ENCODE measurements at places on chromosomes 1 and 21.

GRCh38 chr1:204487256-204487615 is 7.4 kb downstream of the PIK3C2B start:
- no peak for DNase-seq

DNA sequence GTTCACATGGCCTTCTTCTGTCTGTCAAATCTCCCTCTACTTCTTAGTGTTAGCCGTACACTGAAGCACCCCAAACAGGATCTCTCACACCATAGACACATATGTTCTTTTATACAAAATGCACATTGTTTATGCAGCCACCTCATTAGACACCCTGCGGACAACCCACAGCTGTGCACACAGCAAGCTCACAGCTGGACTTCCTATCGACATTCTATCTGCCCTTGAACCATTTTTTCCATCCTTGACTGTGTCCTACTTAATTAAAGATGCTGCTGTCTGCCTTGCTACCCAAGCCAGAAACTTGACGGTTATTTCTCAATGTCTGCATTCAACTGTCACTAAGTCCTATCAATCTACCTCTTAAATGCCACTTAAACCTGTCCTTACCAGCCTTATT is 3.2 kb upstream of the ZBTB21 start:
- DNase-seq = no peak

DNA sequence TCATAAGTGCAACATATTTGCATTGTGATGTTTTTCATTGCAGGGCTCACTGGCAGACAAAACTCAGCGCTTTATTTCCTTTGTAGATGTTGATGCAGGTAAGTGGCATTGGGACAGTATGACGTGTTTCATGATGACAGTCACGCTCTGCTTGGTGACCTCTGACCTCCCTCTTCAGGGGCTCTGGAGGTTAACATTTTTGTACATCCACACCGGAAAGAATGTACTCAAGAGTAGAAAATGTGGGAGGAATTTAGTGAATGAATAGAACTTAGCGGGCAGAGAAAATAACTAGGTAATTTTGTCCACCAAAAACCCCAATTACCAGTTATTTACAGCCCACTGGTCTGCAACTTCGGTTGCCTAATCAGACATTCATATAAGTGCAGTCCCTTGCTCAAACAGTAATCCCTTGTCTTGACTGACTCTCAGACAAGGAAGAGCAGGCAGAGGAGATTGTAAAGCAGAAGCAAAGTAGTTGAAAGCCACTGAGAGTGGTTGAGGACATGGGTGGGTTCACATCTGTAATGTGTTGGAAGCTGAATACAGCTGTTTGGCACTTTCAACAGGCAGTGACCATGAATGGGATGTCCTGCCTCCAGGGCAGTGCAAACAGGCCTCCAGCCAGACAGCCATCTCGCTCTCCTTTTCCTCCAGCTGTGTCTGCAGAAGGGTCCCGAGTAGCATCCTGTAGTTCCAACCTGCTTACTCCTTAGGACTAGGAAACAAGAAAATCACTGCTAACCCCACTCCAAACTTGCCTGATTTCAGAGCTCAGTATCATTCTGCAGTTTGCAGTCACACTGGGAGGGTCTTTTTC is 188.9 kb downstream of the NRIP1 start:
- no peak for DNase-seq

- DNase-seq = no peak
Observed at GRCh38 chr1:16158993-16159831, 3.3 kb upstream of the EPHA2 start.

DNA sequence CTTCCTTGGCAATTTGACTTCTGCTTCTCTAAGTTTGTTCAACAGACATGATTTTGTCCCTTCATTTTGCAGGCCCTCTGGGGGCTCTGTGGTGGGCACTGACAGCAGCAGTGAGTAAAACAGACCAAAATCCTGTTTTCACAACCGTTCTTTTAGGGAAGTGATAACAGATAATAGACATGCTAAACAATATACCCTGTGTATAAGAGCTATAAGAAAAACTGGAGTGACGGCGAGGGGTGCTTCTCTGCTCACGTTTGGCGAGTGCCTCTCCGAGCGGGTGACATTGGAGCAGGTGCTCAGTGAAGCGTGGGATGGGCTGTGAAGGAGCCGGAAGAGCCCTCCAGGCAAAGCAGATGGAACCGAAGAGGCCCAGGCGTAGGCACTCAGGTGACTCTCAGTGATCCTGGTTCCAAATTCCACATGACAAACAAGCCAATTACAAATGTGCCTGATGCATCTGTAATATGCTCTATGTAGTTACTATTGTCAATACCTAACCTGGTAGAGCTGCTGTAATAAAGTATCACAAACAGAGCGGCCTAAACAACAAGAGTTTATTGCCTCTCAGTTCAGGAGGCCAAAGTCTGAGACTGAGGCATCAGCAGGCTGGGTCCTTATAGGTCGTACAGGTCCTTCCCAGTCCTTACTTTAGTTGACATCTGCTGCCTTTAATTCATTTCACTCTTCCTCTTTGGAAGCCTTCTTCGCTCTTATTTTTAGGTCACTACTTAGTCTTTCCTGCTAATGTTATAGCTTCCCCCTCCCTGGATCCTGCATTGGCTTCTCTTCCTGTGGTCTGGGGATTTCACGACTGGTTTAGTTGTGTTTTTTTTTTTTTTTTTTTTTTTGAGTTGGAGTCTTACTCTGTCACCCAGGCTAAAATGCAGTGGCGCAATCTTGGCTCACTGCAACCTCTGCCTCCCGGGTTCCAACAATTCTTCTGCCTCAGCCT is 20.1 kb downstream of the OR2B11 start:
- DNase-seq = no peak

- DNase-seq = no peak
Observed at GRCh38 chr1:89723863-89724262, 90.9 kb downstream of the LRRC8C start.

GRCh38 chr21:44867999-44868700 is 5.3 kb downstream of the PTTG1IP start:
- peak; percentile 47 for DNase-seq

DNA sequence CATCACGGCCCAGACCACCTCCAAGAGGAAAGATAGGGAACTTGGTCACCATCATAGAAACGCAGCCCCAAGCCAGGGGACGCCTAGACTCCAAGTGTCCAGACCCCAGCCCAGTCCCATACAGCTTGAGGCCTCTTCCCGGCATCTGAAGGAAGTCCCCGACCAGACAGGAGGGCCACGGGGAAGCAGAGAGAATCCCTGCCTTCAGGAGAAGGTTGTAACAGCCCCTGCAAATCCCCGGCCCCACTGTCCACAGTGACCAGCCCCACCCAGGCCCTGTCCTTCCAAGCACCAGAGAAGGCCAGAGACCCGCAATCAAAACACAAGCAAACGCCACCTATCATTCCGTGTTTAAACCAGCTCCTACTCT is 1.7 kb downstream of the SLC19A1 start:
- DNase-seq = no peak

Measured in activated naive CD8-positive, alpha-beta T cell treated with anti-CD3 and anti-CD28 coated beads, Interleukin-2, amount 50 U/mL, for 24 hours (primary cell).